ENCODE measurements at places on chromosomes 5 and 9. TPM values are rescaled to one million over a fixed set of nuclear protein-coding genes. Genes with fewer than 3 reads are reported as not detected.

The KCNN2 gene
- not detected for total RNA-seq

The FOXD1 gene
- total RNA-seq, result 1.5 TPM

The CARD9 gene
- total RNA-seq, result 9.4 TPM

The CAVIN4 gene
- 0.31 TPM for total RNA-seq

DNA sequence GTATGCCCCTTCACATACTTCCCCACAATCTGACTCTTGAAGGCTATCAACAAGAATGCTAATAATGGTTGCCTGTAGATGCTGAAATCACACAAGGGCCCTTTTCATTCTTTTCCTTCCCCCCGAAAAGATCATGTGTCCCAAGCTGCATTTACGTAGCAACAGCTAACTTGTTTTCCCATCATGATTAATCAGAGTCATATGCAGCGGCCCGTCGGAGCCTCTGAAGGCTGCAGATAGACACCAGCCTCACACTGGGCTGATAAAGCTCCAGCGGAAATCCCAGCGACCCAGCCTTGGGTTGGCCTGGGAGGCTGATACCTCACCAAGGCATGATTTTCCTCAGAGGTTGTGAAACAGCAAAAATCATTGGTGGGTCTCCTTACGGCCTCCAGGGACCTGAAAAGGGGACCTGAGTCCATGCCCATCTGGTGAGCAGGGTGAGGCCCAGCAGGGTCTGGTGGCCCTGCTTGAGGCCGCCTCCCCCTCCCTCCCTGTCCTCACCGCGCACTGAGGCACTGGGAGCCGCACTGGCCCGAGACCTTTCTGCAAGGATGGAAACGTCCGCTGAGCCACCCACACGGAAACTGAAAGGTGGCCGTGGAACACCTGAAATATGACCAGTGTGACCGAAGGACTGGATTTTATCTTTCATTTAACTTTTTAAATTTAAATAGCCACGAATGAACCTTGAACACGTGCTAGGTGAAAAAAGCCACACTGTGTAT, 114.2 kb upstream of the PHYKPL start:
- H3K4me1 ChIP-seq, result no peaks in the 10 kb centered on the region
- peak; percentile 44 for DNase-seq
- H3K36me3 ChIP-seq, result no peaks in the 10 kb centered on the region

- H3K4me3 ChIP-seq, result no peak overlapping the region
- H3K27me3 ChIP-seq, result peaks cover 2% of the 10 kb centered on the region
- peaks cover 5% of the 10 kb centered on the region for H3K4me1 ChIP-seq
Observed at GRCh38 chr9:14560194-14560593, 133.0 kb downstream of the ZDHHC21 start.

DNA sequence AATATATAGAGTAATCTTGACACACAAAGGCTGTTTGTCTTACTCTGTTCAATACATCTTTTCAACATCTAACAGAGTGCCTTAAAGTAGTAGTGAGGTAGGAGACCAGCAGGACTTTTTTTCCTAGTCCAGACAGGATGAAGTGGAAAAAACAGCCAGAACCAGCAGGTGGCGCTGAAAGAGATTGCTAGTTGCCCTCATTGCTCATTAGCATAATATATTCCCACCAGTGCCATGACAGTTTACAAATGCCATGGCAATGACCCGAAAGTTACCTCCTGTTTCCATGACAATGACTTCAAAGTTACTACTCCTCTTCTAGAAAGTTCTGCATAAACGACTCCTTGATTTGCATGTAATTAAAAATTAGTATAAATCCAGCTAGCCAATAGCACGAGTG, 387.4 kb downstream of the ACTL7B start:
- H3K36me3 ChIP-seq, result no peaks in the 10 kb centered on the region
- DNase-seq, result no peak
- no peaks in the 10 kb centered on the region for H3K27me3 ChIP-seq

- H3K27me3 ChIP-seq, result no peaks in the 10 kb centered on the region
- H3K4me3 ChIP-seq, result peak overlapping the region; percentile 97
- H3K36me3 ChIP-seq, result no peaks in the 10 kb centered on the region
- DNase-seq, result no peak
- peaks cover 4% of the 10 kb centered on the region for H3K4me1 ChIP-seq
- peak overlapping the region; percentile 79 for H3K27ac ChIP-seq
Observed at GRCh38 chr5:32531885-32532520, 53.4 kb upstream of the SUB1 start.

DNA sequence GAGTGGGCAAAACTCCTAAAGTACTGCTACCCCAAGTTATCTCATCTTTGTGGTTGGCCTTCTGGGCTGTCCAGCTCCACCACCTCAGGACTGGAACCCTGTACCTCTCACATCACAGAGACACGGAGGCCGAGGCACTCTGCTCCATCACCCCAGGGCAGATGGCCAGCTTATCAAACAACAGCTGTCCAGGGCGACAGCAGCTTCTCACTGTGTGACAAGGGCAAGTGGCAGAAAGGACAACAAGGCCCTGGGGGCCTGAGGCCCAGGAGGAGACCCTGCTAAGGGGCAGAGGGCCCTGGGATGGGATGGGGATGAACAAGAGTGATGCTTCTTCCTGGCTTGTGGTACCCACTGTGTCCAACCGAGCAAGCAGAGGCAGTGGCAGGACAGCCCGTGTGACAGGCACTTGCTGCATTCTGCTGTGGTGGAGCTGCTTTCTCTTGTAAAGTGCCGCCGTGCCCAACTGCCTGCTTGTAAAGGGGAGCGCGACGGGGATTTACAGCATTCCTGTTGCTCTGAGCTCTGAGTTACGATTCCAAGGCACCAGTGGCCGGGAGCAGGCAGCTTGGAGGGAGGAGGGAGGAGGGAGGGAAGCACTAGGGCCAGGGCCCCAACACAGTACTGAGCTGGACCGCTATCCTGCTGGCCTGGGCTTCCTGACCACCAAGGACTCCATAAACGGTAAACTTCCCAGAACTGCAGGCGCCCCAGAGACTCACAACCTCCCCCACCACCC, 71.2 kb downstream of the SHB start:
- no peaks in the 10 kb centered on the region for H3K36me3 ChIP-seq
- peaks cover 28% of the 10 kb centered on the region for H3K4me1 ChIP-seq
- no peak overlapping the region for H3K27ac ChIP-seq
- no peak overlapping the region for H3K4me3 ChIP-seq
- no peak for DNase-seq

- no peak for DNase-seq
- H3K4me3 ChIP-seq, result no peak overlapping the region
- peaks cover 27% of the 10 kb centered on the region for H3K4me1 ChIP-seq
- H3K36me3 ChIP-seq, result no peaks in the 10 kb centered on the region
- H3K27me3 ChIP-seq, result peaks cover 25% of the 10 kb centered on the region
Observed at GRCh38 chr9:1173211-1173610, 123.1 kb downstream of the DMRT2 start.

- H3K4me1 ChIP-seq, result no peaks in the 10 kb centered on the region
- DNase-seq, result no peak
- H3K4me3 ChIP-seq, result no peak overlapping the region
- no peak overlapping the region for H3K27ac ChIP-seq
Observed at GRCh38 chr9:130256644-130257043, 8.9 kb upstream of the HMCN2 start.

GRCh38 chr9:110936237-110936636, 102.0 kb downstream of the LPAR1 start:
- DNase-seq, result no peak
- no peak overlapping the region for H3K27ac ChIP-seq
- H3K4me3 ChIP-seq, result no peak overlapping the region
- no peaks in the 10 kb centered on the region for H3K4me1 ChIP-seq
- H3K36me3 ChIP-seq, result no peaks in the 10 kb centered on the region

DNA sequence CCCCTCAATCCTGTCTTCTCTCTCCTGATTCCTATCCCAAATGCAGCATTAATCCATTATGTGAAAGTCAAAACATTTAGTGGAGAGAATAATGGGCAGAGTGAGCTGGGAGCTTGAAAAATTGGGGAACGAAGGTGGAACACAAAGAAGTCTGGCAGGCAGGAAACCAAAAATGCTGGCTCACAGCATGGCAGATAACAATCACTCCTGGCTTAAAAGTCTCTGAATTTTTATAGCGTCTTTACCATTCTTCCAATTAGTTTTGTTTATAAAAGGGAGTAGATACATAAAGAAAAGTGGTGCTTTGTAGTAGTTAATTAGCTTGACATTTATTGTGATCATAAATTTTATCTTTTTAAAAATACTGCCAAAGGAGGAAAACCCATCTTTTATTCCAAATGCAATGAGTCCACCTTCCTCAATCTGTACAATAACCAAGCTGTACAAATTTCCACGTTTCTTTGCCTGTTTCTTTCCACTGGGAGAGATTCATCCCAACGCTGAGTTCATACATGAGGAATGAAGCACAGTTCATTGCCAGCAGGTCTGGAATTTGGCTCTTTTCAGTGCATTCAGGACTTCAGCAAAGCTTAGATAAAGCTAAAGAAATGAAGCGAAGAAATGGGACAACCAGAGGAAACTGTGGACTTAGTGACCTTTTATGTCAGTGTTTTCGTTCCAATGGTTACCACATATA, 174.7 kb downstream of the HMHB1 start:
- H3K36me3 ChIP-seq, result no peaks in the 10 kb centered on the region
- H3K4me3 ChIP-seq, result no peak overlapping the region
- H3K27ac ChIP-seq, result no peak overlapping the region
- H3K4me1 ChIP-seq, result no peaks in the 10 kb centered on the region
- no peak for DNase-seq
- peaks cover 28% of the 10 kb centered on the region for H3K27me3 ChIP-seq

- H3K36me3 ChIP-seq, result no peaks in the 10 kb centered on the region
- H3K27ac ChIP-seq, result peak overlapping the region; percentile 96
- H3K27me3 ChIP-seq, result no peaks in the 10 kb centered on the region
- peak; percentile 86 for DNase-seq
- H3K4me3 ChIP-seq, result peak overlapping the region; percentile 30
- H3K4me1 ChIP-seq, result peaks cover 80% of the 10 kb centered on the region
Observed at GRCh38 chr9:124218438-124218982, 39.2 kb upstream of the NEK6 start.

DNA sequence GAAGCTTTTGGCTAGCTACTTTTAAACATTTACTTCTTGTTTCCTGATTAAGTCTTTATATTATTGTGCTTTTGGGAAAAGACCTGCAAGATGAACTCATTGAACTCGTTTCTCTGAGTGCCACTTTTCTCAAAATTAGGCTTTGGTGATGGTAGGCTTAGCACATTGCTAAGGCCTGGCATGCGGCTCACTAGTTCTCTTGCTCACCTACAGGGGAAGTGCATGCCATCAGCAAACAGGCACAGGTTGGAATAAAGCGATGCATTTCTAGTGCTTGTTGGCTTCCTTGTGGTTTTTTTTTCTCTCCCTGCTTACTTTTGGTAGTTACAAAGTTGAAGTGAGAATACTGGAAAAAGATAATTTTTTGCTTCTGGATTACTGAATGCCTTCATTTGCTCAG, 41.4 kb downstream of the TLE4 start:
- H3K27me3 ChIP-seq, result no peaks in the 10 kb centered on the region
- no peak overlapping the region for H3K4me3 ChIP-seq
- no peaks in the 10 kb centered on the region for H3K36me3 ChIP-seq
- H3K27ac ChIP-seq, result peak overlapping the region; percentile 74

- peaks cover 9% of the 10 kb centered on the region for H3K27me3 ChIP-seq
- no peaks in the 10 kb centered on the region for H3K36me3 ChIP-seq
- H3K4me3 ChIP-seq, result no peak overlapping the region
- no peaks in the 10 kb centered on the region for H3K4me1 ChIP-seq
- no peak for DNase-seq
- H3K27ac ChIP-seq, result no peak overlapping the region
Observed at GRCh38 chr9:109289186-109289585, 31.7 kb downstream of the EPB41L4B start.

DNA sequence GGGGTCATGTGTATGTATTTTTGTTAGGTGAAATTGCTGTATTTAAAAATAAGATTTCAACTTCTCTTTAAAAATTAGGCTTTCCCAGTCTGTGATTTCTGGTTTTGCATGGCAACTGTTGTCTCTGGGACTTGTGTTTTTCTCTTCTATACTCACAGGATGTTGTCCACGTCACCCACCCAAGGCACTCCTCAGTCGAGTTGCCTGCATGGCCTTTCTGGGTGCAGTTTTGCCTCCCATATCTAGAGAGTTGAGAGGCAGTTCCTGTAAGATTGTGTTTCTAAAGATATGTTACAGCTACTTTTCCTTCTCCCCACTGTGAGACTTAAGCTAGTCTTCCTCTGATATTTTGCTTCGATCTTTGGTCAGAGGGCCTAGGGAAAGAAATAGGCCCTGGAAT, 2.3 kb upstream of the ASPN start:
- no peak for DNase-seq
- H3K27ac ChIP-seq, result no peak overlapping the region
- no peaks in the 10 kb centered on the region for H3K27me3 ChIP-seq
- no peak overlapping the region for H3K4me3 ChIP-seq

- H3K27me3 ChIP-seq, result no peaks in the 10 kb centered on the region
- DNase-seq, result no peak
- peak overlapping the region; percentile 51 for H3K4me3 ChIP-seq
Observed at GRCh38 chr5:50702615-50703366, 36.4 kb downstream of the PARP8 start.

DNA sequence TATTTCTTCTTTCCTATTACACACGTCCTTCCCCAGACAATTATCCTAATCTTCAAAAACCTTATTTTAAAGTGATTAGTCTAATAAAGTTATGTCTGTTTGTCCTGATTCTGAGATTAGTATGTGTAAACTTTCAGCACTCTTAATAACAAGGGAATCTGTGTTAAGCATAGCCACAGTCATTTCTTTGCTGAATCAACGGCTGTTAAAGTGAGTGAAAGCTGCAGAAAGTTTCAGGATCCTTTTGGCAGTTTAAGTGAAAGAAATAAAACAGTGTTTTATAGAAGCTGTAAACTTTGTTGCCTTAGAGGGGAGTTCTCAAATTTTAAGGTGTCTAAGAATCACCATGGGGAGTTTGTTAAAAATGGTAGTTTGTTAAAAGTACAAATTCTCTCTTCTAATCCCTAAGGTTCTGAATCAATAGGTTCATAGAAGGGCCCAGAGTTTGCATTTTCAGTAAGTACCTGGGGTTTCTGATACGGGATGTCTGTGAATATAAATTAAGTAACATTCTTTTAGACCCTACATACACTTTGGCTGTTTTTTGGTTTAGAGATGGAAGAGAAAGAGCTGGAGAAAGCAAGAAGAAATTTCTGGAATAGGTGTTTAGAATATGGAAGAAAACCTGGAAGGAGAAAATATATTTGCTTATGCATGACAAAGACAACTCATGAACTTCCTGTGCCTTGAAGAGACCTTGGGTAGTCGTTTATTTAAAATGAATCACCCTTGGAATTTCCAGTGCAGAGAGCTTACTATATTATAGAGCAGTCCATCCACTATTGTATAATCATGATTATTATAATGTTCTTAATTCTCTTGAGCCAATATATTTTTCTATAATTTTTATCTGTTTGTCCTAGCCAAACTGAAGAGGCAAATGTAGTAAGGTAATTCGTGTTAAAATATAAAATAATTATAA, 45.7 kb downstream of the SCAMP1 start:
- H3K36me3 ChIP-seq, result no peaks in the 10 kb centered on the region
- peak overlapping the region; percentile 70 for H3K27ac ChIP-seq
- peaks cover 34% of the 10 kb centered on the region for H3K4me1 ChIP-seq

- no peak for DNase-seq
- H3K27ac ChIP-seq, result no peak overlapping the region
- H3K27me3 ChIP-seq, result no peaks in the 10 kb centered on the region
- H3K4me1 ChIP-seq, result no peaks in the 10 kb centered on the region
Observed at GRCh38 chr5:148125641-148126040, 42.7 kb upstream of the SPINK14 start.

GRCh38 chr9:136055715-136056545, 39.2 kb downstream of the NACC2 start:
- H3K27ac ChIP-seq, result no peak overlapping the region
- no peaks in the 10 kb centered on the region for H3K36me3 ChIP-seq
- no peak for DNase-seq
